ENCODE measurements at places on chromosomes 6 and 20. TPM values are rescaled to one million over a fixed set of nuclear protein-coding genes. Genes with fewer than 3 reads are reported as not detected.

DNA sequence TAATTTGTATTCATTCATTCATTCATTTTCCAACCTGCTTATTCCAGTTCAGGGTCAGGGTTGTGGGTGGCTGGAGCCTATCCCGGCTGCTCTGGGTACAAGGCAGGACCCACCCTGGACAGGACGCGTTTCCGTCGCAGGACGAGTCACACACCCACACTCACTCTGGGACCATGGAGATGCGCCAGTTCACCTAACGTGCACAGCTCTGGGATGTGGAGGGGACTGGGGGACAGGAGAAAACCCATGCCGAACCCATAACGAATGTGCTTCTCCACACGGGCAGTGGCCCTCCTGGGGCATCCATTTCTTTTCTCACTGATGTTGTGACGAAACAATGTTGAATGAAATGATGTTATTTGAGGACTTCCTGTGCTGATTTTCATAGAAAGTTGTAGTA lies 26.5 kb downstream of the ERMARD start:
- no peak for DNase-seq

DNA sequence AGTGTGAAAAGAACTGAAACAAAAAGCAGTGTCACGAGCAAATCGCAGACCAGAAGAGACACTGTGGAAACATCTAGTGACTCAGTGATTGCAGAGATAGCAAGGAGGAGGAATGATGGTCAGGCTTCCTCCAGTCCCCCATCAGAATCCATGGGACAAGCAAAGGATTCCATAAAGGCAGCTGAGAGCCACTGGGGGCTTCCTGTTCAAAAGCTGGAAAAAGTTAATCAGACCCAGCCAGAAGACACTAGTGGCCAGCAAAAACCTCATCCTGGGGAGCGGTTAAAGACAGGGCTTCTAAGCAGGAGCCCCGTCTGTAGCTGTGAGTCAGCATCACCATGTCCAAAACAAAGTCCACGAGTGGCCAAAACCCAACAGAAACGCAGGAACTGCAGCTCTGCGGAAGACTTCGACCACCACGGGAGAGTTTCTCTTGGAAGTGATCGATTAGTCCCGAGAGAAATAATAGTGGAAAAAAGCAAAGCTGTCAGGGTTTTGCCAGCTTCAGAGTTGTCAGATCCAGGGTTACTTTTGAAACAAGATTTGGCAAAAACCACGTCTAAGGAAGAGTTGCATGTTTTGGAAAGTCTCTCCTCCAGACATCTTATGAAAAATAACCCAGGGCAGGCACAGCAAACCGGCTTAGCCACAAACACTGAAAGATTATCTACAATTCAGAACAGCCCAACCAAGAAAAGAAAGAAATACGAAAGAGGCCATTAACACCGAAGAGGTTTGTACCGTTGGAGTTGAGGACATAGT lies 51.0 kb downstream of the JAG1 start:
- no peak for DNase-seq

GRCh38 chr6:37525460-37526357 lies 26.0 kb upstream of the CCDC167 start:
- peak; percentile 7 for DNase-seq

- DNase-seq = no peak
Measured at GRCh38 chr20:805713-806112, 27.8 kb upstream of the FAM110A start.

GRCh38 chr20:34199183-34199582 lies 42.0 kb upstream of the ASIP start:
- DNase-seq = no peak

DNA sequence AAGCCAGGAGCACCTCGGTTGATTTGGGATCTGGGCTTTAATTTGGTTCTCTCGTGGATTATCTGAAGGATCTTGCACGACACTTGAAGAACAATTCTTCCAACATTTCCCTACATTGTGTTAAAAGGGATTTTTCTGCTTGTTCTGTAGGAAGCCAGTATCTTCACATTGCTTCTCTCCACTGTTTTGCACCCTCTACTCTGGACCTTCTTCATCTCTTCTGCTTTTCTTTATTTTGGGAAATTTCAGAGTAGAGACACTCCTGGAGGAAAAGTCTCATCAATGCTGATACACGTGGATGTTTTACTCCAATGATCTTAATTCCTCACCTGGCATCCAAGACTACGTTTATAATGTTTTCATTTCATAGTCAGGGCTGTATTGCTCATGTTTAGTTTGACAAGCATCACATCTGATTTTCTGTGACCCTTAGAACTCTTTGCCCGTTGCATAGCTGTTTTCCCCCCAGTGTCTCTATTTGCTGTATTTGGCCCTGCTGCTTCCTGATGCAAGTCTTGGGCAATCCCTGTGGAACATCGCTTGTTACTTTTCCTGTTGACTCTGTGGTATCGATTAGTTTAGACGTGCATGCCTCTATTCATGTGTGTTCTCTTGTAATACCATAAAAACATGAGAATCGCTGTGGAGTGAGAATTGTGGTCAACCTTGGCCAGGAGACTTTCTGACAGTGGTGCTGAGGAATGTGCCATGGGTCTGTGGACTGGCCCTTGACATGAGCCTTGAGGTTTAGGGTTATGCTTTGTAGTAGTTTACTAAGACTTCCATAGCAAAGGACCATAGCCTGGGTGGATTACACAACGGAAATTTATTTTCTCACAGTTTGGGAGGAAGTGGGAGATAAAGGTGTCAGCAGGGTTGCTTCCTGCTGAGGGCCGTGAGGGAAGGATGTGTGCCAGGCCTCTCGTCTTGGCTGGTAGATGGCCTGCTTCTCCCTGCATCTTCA lies 12.5 kb downstream of the PLCB1 start:
- no peak for DNase-seq

DNA sequence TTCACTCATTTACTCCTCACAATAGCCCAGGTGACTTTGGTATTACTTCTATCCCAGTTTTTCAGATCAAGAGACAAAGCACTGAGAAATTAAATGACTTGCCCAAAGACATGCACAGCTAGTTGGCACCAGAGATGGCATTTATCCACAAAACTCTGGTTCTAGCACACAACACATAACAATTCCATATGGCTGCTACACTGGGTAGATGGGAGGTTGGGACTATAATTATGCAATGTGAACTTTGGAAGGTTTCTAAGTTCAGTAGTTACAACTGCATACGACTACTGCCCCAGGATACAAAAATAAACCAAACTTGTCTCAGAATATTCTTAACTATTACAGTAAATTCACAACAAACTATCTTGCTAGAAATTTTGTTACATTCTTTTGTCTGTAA lies 54.2 kb upstream of the MLIP start:
- DNase-seq = no peak

- DNase-seq = no peak
Measured at GRCh38 chr20:22652681-22653588, 68.6 kb upstream of the FOXA2 start.

GRCh38 chr6:155291291-155291690 lies 23.0 kb downstream of the TFB1M start:
- no peak for DNase-seq

DNA sequence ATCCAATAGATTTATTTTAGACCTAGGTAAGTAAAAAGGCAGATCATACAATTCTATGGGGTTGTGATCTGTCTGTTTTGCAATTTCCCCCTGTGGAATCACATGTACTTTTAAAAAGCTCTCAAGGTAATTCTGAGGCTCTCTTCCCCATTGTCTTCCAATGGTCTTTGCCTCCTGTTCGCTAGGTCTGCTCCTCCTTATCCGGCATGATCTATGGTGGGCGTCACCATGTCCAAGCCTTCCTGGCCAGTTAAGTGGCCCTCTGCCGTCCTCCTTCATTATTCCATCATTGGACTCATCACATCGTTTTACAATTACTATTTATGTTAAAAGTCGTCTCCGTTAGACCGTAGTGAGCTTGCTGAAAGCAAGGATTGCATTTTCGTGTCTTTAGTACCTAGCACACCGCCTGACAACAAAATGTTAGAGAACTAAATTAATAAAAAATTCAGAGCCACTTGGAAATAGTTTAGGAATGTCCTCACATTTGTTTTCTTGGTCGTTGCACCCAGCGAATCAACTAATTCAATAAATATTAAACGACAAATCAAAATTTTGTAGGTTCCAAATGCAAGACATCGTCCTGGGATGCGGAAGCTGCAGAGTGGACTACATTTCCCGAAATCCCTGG lies 2.2 kb upstream of the STXBP5 start:
- no peak for DNase-seq

Gene KIAA1755
- total RNA-seq = not detected

Gene NRSN1
- not detected for total RNA-seq

Gene VSX1
- not detected for total RNA-seq

Gene GABRR1
- not detected for total RNA-seq

Gene SEC63
- total RNA-seq = 25.4 TPM

Gene PBOV1
- not detected for total RNA-seq
